Activated CD8-positive, alpha-beta T cell treated with anti-CD3 and anti-CD28 coated beads, Interleukin-2, amount 10 ng/mL, durations not matched to agents 7 days and 5 days (primary cell): ENCODE measurements at places on chromosomes 3 and 15. TPM values are rescaled to one million over a fixed set of nuclear protein-coding genes. Genes with fewer than 3 reads are reported as not detected.

DNA sequence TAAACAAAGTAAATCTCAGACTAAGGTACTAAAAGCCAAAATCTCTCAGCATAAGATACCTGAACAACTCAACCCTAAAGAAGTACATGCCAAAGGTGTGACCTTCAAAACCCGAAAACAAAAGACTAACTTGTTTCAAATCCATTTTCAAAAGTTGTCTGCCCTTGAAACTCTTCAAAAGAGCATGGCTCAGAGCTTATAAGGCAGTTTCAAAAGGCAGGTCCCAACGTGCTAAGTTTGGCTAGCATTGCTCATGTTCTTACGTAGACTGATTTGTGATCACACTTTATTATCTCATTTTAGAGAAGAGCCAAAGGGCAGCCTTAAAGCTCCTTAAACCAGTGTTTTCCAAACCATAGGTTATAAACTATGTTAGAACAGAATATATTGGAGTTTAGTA, 112.2 kb downstream of the FEZF2 start:
- no peaks in the 10 kb centered on the region for H3K4me1 ChIP-seq
- H3K27me3 ChIP-seq, result no peaks in the 10 kb centered on the region
- no peaks in the 10 kb centered on the region for H3K36me3 ChIP-seq
- DNase-seq, result no peak
- H3K27ac ChIP-seq, result no peak overlapping the region
- H3K4me3 ChIP-seq, result no peak overlapping the region

Gene SHQ1
- 27.2 TPM for total RNA-seq

- peak; percentile 68 for DNase-seq
- H3K27ac ChIP-seq, result peak overlapping the region; percentile 98
- peak overlapping the region; percentile 90 for H3K4me3 ChIP-seq
- H3K4me1 ChIP-seq, result peaks cover 52% of the 10 kb centered on the region
- H3K27me3 ChIP-seq, result peaks cover 14% of the 10 kb centered on the region
These were observed 758 bp downstream of the SELENOK start for GRCh38 chr3:53890726-53891475.

GRCh38 chr15:39642011-39642640, 61.2 kb downstream of the THBS1 start:
- H3K36me3 ChIP-seq, result peaks cover 6% of the 10 kb centered on the region
- H3K27me3 ChIP-seq, result peaks cover 10% of the 10 kb centered on the region
- peaks cover 21% of the 10 kb centered on the region for H3K4me1 ChIP-seq
- no peak for DNase-seq

DNA sequence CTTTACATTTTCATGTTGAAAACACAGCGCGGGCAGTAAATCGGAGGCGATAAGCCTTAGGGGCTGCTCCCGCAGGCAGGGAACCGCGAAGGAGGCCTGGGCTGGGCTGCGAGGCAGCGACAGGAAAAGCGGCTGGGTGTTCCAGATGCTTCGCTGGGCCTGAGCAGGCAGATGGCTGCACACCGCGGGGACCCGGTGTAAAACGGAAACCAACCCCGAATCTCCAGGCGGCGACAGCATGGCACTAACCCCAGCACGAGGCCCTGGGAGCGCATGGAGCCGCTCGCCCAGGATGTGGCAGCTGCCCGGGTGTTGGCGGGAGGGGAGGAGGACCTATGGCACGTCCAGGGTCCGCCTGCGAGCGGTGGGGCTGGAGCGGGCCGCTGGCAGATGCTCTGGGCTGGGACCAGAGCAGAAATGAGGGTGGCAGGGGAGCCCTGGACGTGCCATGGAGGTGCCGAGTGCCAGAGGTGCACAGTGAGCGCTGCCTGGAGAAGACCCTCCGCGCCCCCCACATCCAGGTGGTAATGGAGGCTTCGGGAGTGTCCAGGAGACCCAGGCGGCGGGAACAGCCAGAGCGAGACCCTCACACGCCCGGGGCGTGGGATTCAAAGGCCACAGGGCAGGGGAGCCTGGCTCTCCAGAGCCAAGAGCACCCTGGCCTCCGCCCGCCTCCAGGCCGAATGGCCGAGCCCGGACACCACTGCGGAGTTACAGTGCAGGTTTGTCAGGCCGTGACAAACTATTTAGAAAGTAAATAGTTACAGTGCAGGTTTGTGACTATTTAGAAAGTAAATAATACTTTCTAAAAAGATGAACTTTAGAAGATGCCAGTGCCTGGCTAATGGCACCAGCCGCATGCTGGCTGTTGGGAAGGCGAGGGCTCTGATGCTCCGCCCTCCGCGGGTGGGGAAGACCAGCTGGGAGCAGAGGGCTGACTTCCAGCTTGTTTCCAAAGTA, 293.6 kb downstream of the OCA2 start:
- H3K27ac ChIP-seq, result no peak overlapping the region
- no peaks in the 10 kb centered on the region for H3K27me3 ChIP-seq
- DNase-seq, result no peak
- H3K36me3 ChIP-seq, result no peaks in the 10 kb centered on the region
- H3K4me3 ChIP-seq, result no peak overlapping the region
- no peaks in the 10 kb centered on the region for H3K4me1 ChIP-seq

GRCh38 chr3:66604481-66604880, 103.7 kb upstream of the LRIG1 start:
- H3K36me3 ChIP-seq, result no peaks in the 10 kb centered on the region
- H3K27me3 ChIP-seq, result peaks cover 3% of the 10 kb centered on the region
- no peak for DNase-seq
- H3K4me3 ChIP-seq, result no peak overlapping the region
- no peak overlapping the region for H3K27ac ChIP-seq
- peaks cover 10% of the 10 kb centered on the region for H3K4me1 ChIP-seq

DNA sequence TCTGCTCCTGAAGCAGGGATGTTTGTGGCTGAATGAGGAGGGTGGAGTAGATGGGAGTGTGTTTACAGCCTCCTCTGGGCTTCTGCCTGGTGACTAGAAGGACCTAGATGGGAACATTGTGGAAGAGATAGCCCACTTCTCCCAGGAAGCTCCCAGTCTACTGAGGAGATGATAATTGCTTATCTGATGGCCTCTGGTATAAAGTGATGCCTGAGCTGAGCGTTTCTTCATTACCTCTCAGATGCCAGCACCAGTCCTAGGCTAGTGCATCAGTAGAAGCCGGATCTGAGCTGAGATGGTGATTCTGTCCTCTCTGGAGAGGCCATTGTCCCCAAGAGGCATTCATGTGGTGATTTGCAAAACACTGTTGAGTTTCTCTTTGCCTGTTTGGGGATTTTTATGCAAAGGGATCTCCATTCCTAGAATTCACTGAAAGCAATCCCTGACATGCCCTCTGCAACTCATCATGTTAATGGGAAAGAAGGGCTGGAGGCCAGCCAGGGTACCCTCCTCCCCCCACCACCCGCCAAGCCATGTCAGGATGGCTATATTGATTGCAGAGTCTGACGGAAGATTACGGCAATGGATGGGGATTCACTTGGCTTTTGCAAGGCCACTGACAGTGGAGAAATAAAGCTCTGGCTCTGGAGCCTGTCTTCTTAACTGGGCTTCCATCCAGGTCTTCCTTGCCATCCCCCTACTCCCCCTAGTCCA, 166.4 kb upstream of the ROPN1 start:
- peaks cover 2% of the 10 kb centered on the region for H3K27me3 ChIP-seq
- no peaks in the 10 kb centered on the region for H3K36me3 ChIP-seq
- H3K4me1 ChIP-seq, result no peaks in the 10 kb centered on the region
- H3K4me3 ChIP-seq, result no peak overlapping the region
- H3K27ac ChIP-seq, result no peak overlapping the region

DNA sequence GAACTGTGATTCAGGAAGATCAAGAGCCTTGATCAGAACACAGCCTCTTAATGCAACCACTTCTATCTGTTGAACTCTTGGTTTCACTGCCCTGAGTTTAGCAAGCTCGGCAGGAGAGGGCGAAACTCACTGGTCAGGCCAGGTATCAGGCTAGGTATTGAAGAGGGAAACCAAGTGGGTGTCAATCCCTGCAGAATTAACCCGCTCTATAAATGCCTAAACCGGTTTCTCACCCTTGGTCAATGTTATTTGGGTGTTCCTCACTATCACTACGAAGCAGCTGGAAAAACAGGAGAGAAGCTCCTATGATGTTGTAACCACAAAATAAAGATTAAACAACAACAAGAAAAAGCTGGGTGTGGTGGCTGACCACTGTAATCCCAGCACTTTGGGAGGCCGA, 23.9 kb downstream of the LIPH start:
- no peak for DNase-seq
- H3K4me1 ChIP-seq, result no peaks in the 10 kb centered on the region
- no peaks in the 10 kb centered on the region for H3K36me3 ChIP-seq
- H3K4me3 ChIP-seq, result no peak overlapping the region
- no peak overlapping the region for H3K27ac ChIP-seq

- peaks cover 10% of the 10 kb centered on the region for H3K4me1 ChIP-seq
- peaks cover 40% of the 10 kb centered on the region for H3K27me3 ChIP-seq
- H3K4me3 ChIP-seq, result no peak overlapping the region
- no peak overlapping the region for H3K27ac ChIP-seq
- DNase-seq, result no peak
These were observed 1.0 kb upstream of the MAP3K13 start for GRCh38 chr3:185361920-185362319.

- H3K27ac ChIP-seq, result no peak overlapping the region
- H3K4me3 ChIP-seq, result no peak overlapping the region
- DNase-seq, result no peak
- H3K36me3 ChIP-seq, result no peaks in the 10 kb centered on the region
These were observed 681.2 kb downstream of the SQOR start for GRCh38 chr15:46316024-46316423.

DNA sequence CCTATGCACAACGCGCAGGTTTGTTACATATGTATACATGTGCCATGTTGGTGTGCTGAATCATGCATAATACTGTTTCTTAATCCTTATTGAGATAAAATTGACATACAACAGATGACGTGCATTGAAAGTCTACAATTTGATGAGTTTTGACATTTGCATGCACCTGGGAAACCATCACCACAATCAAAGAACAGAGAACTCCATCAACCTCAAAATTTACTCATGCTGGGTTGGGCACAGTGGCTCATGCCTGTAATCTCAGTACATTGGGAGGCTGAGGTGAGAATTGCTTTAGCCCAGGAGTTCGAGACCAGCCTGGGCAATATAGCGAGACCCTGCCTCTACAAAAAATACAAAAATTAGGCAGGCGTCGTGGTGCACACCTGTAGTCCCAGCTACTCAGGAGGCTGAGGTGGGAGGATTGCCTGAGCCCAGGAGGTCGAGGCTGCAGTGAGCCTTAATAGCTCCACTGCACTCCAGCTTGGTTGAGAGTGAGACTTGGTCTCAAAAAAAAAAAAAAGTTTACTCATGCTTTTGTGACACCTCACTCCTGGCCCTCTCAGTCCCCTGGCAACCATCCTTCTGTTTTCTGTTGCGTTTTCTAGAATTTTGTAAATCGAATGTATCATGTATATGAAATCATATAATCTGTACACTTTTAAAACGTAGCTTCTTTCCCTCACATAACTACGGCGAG, 56.6 kb downstream of the BHLHE40 start:
- no peaks in the 10 kb centered on the region for H3K36me3 ChIP-seq
- H3K27me3 ChIP-seq, result no peaks in the 10 kb centered on the region
- peaks cover 57% of the 10 kb centered on the region for H3K4me1 ChIP-seq

GRCh38 chr3:183920416-183920815, 35.7 kb upstream of the PARL start:
- peaks cover 2% of the 10 kb centered on the region for H3K36me3 ChIP-seq
- H3K4me3 ChIP-seq, result no peak overlapping the region
- DNase-seq, result no peak

DNA sequence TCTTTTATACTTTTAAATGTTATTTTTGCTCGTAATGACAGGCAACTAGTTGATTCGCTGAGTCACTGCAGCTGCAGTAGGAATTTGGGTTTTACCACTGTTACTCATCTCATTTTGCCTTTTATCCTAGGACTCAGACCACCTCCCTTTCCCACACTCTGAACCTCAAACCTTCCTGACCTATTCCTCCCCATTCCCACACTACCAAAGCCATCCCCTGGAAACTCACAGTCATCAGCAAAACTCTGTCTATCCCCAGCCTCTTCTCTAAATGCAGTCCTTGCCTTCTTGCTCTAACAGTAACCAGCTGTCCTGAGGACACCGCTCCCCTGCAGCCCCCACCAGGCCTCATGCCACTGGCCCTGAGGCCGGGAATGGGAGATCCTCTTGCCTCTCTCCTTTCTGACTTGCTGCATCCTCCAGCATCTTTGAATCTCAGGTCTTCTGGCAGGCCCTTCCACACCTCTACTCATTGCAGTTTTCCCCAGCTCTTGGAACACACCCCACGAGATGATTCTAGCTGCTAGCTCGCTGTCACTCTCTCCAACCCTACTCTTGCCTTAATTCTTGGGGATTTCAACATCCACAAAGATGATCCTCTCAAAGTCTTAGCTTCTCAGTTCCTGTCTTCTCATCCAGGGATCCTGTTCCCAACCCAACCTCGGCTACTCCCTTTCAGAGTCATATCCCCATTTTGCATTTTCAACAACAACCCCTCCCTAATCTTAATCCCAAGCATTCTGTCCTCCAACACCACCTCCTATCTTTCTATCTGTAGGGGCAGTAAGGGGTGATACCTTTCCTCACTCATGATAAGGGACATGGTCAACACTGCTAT, 55.9 kb upstream of the C3orf80 start:
- no peaks in the 10 kb centered on the region for H3K36me3 ChIP-seq
- no peak overlapping the region for H3K27ac ChIP-seq

Gene MOBP
- not detected for total RNA-seq

Gene DZIP1L
- not detected for total RNA-seq

GRCh38 chr3:41593774-41594173, 368.1 kb downstream of the ULK4 start:
- no peaks in the 10 kb centered on the region for H3K36me3 ChIP-seq
- no peak overlapping the region for H3K27ac ChIP-seq
- no peak overlapping the region for H3K4me3 ChIP-seq

GRCh38 chr3:141680620-141681389, 57.3 kb upstream of the RNF7 start:
- H3K4me3 ChIP-seq, result no peak overlapping the region
- no peaks in the 10 kb centered on the region for H3K36me3 ChIP-seq
- peaks cover 18% of the 10 kb centered on the region for H3K4me1 ChIP-seq
- no peak for DNase-seq

- H3K27ac ChIP-seq, result no peak overlapping the region
- H3K4me1 ChIP-seq, result no peaks in the 10 kb centered on the region
- H3K27me3 ChIP-seq, result no peaks in the 10 kb centered on the region
- no peak for DNase-seq
- H3K36me3 ChIP-seq, result no peaks in the 10 kb centered on the region
- no peak overlapping the region for H3K4me3 ChIP-seq
These were observed 602.0 kb downstream of the TBL1XR1 start for GRCh38 chr3:176595307-176595706.

DNA sequence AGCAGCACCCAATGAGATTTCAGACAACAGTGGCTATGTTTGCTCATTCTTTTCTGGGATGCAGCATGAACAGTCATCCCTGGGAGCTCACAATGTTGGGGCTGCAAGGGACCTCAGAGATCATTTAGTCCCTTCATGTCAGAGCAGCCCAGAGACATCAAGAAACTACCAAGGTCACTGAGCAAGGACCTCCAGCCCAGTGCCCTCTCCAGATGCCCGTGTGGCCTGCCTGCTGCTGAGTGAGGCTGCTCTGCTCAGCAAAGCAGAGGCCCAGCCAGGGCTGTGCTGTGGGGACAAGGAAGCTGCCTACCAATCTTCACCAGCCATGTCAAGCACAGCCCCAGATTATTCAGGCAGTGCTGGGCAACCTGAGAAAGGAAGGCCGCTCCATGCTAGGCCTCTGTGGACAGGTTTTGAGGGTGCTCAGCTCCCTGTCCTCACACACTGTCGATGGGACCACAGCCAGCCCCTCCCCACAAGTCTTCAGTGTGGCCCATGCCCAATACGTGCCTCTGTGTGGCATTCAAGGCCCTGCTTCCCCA, 99.7 kb downstream of the DAPK2 start:
- no peaks in the 10 kb centered on the region for H3K36me3 ChIP-seq
- H3K27me3 ChIP-seq, result no peaks in the 10 kb centered on the region
- H3K27ac ChIP-seq, result peak overlapping the region; percentile 13
- H3K4me1 ChIP-seq, result peaks cover 19% of the 10 kb centered on the region
